ENCODE measurements at places on chromosomes 13 and 19.

GRCh38 chr13:58476206-58476918 lies 844.8 kb downstream of the PCDH17 start:
- no peak for DNase-seq

DNA sequence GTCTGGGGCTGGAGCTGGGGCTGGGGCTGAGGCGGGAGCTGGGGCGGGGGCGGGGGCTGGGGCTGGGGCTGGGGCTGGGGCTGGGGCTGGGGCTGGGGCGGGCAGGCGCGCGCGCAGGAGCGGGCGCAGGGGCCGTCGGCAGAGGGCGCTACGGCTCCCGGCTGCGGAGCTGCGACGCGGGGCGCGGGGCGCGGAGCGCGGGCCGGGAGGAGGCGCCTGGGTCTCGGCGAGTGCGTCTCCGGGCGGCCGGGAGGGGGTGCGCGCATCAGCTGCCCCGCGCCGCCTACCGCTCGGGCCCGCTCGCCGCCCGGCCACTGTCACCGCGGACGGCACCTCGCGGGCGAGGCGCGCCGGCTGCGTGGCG lies 422 bp upstream of the MTUS2 start:
- peak; percentile 79 for DNase-seq

GRCh38 chr13:59464926-59465325 lies 698.8 kb downstream of the DIAPH3 start:
- DNase-seq = no peak

DNA sequence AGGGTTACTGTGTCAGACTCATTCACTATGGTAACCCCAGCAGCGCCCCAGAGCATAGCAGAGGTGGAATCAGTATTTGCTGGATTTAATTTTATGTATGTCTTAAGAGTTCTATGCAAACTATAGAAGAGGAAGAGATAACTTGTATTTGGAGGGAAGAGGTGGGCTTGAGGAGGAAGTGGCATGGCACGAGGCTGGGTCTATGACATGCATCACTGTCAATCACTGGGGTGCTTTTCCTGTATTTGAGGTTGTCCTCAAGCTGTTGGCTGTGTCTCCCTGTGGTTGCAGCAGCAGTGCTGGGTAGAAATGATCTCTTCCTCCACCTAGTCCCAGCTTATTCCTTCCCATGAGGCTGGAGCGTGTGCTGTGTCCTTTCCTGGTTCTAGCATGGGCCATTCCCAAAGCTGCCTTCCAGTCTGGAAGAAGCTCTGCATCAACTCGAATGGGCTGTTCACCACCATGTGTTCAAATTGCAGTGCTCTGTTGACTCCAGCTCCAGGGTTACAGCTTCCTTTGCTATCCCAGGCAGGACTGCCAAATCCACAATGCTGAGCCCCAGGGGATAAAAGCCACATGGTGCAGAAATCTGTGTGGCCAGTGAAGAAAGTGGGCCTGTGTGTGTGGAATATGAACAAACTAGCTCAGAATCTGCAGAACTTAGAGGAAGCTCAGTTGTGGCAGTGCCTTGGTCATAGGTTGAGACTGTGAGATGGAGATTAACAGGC lies 73.1 kb upstream of the MTIF3 start:
- DNase-seq = no peak

- no peak for DNase-seq
These were observed at the start of gene KISS1R for GRCh38 chr19:917323-918151. KISS1R (plus strand) TSS chr19:917333; CDS start chr19:917503, 170 bp downstream.

GRCh38 chr13:80339912-80340650 lies 845 bp downstream of the SPRY2 start:
- DNase-seq = no peak

GRCh38 chr19:39543477-39543857 lies 3.5 kb upstream of the EID2 start:
- no peak for DNase-seq

GRCh38 chr13:106477303-106477702 lies 58.2 kb downstream of the EFNB2 start:
- DNase-seq = no peak

DNA sequence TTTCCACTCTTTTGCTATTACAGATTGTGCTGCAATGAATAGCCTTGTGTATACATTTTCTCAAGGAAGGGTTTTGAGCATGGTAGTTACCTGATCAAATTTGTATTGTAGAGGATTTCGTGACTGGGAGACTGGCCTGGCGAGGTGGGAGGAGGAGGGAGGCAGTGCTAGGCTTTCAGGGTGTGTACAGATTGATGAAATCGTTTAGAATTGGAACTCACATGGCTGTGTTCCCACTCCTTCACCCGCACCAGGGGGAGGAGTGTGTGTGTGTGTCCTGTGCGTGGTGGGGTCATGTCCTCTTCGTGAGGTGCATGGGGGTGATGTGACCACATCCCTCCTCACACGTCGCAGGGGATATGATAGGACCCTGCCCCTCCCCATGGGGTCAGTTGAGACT lies 8.3 kb downstream of the PGLYRP1 start:
- no peak for DNase-seq

DNA sequence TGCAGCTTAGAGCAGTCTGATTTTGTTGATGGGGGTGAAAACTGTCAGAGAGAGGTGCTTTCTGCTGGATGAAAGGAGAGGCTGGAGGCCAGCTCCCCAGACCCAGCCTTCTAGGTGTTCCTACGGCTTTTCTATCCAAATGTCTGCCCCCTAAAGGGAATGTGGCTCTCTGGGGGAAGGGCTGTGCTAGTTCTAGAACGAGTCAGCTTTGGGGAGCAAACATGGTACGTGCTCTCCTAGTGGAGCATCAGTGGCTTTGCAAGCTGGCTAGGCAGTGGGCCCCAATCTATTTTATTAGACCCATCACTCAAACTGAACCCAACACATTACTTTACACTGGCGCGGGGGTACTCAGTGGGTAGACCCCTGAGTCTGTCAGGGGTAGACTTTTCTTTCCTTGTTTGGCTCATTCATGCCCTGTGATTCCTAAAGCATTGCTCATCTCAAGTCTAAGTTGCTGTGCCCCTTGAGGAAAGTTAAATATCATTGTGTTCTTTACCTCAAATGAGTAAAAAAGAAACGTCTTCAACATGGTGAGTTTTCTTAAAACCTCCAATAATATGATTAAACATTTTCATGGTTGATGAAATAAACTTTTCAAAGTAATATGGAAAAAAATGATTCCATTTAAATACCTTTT lies 254.9 kb downstream of the DLEU7 start:
- DNase-seq = no peak

GRCh38 chr13:46644816-46645215 lies 91.8 kb downstream of the LRCH1 start:
- no peak for DNase-seq

GRCh38 chr13:101390461-101390860 lies 25.8 kb downstream of the NALCN start:
- no peak for DNase-seq

DNA sequence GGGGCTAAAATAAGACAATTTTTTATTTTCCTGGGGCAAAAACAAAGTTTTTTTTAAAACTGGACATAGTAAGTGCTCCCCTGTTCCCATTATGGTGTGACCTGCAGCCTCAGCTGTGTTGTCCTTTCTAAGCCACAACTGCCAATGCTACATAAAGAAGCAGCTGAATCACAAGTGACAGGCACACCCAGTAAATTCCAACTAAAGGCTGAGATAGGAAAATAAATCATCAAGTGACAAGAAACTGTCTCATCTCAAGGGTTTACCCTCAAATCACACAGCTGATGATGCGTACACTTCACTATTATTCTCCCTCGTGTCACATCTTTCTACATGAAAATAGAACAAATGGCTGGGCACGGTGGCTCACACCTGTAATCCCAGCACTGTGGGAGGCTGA lies 28.7 kb downstream of the STK24 start:
- DNase-seq = no peak

- DNase-seq = peak; percentile 96
These were observed 770 bp downstream of the SERTAD3 start for GRCh38 chr19:40443131-40443999.

GRCh38 chr13:99418843-99419140 lies 82.5 kb upstream of the TM9SF2 start:
- no peak for DNase-seq

DNA sequence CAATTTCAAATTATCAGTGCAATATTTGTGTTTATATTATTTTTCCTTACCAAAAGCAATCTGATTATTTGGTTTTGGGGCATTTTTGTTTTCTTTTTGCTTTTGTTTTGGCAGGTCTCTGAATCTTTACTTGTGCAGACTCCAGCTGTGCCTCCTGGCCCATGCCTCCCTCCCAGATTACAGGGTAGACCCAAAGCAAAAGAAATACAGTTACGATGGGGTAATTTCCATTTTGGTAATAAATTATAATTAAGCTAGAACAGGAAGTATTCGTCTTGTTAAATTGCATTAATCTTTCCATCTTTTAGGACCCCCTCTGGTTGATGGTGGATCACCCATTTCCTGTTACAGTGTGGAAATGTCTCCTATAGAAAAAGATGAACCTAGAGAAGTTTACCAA lies 29.2 kb upstream of the MLNR start:
- no peak for DNase-seq

- no peak for DNase-seq
These were observed 23.3 kb upstream of the RBM26 start for GRCh38 chr13:79429309-79429708.

DNA sequence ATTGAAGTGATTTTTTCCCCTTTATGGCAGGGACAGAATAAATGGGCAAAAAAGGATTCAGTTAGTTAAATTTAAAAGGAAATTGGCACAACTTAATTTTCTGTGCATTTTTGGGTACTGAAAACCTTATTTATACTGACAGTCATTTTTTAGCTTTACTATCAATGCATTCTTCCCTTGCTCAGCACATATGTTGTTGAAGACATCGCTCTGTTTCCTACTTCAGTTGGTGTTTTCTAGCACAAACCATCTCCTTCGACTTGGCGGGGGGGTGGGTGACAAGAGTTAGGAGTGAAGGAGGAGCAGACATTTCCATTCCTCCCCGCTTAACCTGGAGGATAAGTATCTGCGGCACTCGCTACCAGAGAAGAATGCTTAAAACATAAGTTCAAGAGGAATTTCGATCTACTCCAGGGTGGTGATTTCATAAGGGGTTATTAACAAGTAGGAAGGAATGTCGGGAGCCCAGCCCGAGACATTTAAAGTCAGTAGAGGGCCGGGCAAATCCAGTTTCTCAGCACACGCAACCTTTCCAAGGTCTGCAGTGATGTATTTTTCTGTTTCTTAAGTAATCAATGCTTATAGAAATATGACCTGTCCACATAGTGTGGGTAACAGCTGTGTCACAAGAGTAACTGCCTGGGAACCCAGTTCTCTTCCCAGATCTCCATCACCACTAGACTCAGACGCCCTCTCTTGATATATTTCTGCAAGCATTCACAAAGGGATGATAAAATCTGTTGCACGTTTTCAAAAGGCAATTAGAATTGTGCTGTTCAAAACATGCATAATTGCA lies 525.8 kb downstream of the MYO16 start:
- DNase-seq = no peak

DNA sequence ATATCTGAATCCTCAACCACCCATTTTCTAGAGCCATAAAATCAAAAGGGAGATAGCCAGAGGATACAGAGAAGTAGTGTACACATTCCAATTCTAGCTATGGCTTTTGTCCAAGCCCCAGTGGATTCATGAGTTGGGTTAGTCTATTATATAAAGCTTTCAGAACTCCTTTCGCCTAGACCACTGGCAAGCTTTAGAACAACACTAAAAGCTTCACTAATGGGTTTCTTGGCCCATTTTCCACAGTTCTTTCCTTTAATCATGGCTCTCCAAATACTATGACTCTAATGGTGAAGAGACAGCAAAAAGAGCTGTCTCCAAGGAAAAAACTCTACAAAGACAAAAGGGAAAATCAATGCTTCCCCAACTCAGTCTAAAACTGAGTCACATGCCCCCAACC lies 48.2 kb upstream of the SLITRK5 start:
- DNase-seq = no peak

- DNase-seq = no peak
These were observed at the start of gene GPC6 for GRCh38 chr13:93226623-93227279. GPC6 (plus strand) TSS chr13:93226807.

GRCh38 chr19:40144947-40145748 lies 46.1 kb upstream of the MAP3K10 start:
- DNase-seq = no peak

Data from GM12891 (cell line).